Dorsolateral prefrontal cortex (tissue), 122 donors: ENCODE measurements at places on chromosomes 13 and 19. TPM values are rescaled to one million over a fixed set of nuclear protein-coding genes. Genes with fewer than 3 reads are reported as not detected.

The CEBPA gene
- 17.7 TPM for total RNA-seq

The APOC1 gene
- total RNA-seq, result 44.4 TPM

The CRX gene
- not detected for total RNA-seq

The QPCTL gene
- total RNA-seq, result 9.6 TPM

The DMKN gene
- 17.3 TPM for total RNA-seq

The F10 gene
- 0.97 TPM for total RNA-seq

The KLK14 gene
- total RNA-seq, result 1.1 TPM

The TLE2 gene
- 27.9 TPM for total RNA-seq

The RUBCNL gene
- 6.3 TPM for total RNA-seq

The ATP4A gene
- total RNA-seq, result 1.2 TPM

The NCR1 gene
- total RNA-seq, result not detected

The ZNF766 gene
- total RNA-seq, result 12.3 TPM

The GPR18 gene
- not detected for total RNA-seq

The R3HDM4 gene
- 37.8 TPM for total RNA-seq
